ENCODE measurements at places on chromosomes 16 and 17.

DNA sequence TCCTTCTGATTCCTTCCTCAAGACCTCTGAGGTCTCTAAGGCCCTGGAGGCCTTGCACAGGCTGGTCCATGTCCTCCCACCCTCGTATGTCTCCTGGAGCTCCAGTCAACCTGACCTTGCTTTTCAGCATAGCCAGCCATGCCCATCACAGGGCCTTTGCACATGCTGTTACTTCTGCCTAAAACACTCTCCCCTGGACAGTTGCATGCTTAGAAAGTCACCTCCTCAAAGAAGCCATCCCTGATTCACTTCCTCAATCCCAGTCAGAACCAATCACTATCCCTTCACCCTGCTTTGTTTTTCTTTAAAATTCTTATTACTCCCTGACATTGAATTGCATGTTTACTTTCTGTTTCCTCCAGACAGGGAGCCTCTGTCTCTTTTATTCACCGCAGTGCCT, 322.1 kb upstream of the CCL2 start:
- no peak for DNase-seq

DNA sequence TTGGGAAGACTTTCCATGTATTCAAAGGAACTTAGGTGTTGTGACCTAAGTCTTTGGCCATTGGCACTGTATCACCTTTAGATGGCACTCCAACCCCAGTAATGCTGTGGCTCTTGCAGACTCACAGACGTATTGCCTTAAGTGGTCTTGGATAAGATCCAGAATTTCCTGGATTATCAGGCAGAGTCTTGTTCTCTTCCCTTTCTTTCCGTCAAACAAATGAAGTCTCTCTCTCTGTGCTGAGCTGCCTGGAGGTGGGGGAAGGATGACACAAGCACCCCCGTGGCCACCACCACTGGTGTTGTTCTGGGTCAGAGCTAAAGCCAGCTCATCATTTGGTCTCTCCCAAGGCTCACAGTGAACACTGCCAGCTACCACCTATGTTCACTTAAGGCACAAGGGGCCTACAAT, 789.9 kb upstream of the KIF2B start:
- peak; percentile 35 for DNase-seq

GRCh38 chr17:47830396-47831002, 842 bp downstream of the MRPL10 start:
- DNase-seq = no peak

GRCh38 chr16:10076037-10076436, 106.2 kb downstream of the GRIN2A start:
- DNase-seq = no peak

- DNase-seq = peak; percentile 11
Observed at GRCh38 chr16:24013864-24014645, 178.3 kb downstream of the PRKCB start.

GRCh38 chr16:24815021-24815420, 30.7 kb upstream of the SLC5A11 start:
- no peak for DNase-seq

DNA sequence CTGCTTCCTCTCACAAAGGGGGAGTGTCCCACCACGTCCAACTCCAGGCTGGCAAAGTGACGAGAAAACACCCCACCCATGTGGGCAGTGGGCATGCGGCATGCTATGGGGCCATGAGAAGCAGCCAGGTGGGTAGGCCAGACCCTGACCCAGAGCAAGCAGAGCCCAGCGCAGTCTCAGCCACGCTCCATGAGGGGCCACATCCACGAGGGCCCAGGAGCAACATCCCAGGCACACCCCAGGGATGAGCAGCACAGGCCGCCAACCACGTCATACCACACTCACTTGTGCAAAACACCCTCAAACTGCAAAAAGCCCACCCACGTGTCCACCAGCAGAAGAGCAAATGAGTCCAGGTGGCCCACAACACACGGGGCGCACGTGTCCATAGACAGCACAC, 117.0 kb downstream of the ZNF778 start:
- DNase-seq = no peak

DNA sequence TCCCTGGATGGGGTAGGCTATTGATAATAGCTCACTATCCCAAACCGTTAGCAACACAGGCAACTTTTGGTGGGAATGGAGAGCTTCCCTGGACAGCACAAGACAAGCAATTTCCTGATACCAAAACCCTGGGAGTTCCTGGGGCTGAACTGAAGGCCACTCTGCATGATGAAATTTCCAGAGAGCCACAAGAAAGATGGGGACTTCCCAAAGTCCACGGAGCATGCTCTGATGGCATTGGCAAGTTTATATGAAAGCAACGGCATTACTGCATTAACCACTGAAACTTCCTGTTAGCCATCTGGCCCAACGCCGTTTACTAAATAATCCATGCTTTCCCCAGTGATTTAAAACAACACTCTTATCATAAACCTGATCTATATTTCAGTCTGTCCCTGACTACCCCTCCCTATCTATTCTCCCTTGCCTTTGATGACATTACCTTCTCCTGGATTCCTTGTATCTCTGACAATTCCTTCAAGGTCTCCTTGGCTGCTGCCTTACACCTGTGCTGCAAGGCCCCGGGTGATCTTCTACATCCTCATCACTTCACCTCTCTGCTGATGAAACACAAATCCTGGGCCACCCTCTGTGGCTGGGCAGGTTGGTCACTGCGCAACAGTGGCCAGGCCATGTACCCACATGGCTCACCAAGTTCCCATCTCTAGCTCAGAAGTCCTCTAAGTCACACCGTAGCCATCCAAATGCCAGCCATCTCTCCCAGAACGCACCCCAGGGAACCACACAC, 108.5 kb upstream of the RCVRN start:
- no peak for DNase-seq

DNA sequence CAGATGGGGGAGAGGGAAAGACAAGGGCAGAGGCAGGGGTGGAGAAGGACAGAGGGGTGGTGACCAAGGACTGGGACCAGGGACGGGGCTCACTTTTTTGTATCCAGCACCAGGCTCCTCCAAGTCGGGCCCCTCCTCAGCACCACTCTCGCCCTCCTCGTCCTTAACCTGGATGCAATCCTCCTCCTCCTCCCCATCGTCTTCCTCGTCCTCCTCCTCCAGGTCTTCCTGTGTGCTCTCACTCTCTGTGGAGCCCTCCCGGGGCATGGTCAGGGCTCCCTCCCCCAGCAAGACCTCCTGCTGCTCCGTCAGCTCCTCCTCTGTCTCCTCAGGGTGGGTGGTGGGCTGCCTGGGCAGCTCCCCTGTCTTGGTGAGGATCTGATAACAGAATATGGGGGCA, 16.8 kb downstream of the G6PC3 start:
- DNase-seq = no peak

DNA sequence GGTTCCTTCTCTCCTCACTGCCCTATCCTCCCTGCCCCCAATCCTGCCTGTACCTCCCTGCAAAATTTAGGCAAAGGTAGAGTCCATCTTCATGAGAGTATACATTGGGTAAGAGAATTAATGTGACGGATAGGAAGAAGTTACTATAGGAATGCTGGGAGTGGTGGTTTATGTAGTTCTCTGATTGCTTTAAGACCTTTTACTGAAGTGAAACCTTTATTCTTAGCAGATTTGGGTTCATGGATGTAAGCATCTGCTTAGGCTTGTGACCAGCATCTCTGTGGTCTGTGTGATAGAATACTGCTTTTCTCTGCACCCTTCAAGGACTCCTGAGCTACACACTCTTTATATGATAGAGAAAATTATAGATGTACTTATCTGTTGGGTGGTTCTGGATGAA, 127.3 kb downstream of the PRKCA start:
- no peak for DNase-seq

GRCh38 chr16:55473587-55473986, 5.4 kb upstream of the MMP2 start:
- DNase-seq = no peak

- no peak for DNase-seq
Observed at GRCh38 chr16:72197545-72197944, 25.6 kb upstream of the PMFBP1 start.

DNA sequence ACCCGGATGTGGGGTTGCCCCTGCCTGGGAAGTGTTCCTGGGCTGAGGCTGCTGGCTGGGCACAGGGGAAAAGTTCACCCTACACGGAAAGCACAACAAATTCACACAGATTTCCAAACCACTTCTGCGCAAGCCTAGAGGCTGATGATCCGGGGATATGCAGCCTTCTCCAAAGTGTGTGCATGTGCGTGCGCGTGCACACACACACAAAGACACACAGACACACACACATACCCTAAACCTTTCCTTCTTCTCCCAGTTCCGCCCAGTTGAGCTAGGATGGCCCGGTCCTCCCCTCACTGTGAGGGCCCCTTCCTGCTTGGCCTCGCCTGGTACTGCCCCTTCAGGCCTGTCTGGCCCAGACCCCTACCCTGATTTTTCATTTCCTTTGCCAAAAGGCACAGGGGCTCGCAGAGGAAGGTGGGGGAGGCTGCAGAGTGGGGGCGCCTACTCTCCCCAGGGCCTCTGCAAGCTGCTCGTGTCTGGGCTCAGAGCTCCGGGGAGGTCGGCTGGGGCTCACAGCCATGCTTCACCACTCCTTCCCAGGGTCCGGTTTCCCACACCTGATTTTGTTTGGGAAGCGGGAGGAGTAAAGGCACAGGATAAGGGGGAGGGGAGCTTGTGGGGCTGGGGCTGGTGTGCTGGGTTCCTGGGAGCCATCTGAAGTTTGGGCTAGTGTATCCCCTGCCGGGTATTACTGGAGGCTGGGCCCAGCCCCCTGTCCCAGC, 144.7 kb downstream of the ENGASE start:
- no peak for DNase-seq

DNA sequence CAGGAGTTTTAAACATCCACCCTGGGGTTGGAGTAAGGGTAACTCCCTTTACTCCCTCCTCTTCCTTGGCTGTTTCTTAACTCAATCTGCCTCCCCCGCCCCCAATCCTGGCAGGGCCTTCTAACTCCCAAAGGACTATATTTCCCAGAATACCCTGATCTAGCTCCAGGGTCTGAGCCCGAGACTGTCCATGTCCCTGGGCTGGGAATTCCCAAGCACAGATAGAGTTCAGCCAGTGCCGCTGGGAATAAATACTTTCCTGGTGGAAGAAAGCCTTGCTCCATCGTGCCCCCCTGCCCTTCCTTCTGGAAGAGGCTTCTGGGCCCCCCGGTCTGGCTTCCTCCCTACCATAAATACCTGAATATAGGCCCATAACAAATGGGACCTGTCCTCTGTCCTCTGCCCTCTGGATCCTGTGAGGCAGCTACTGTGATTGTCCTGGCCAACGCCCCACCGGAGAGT, 10.2 kb downstream of the BAHCC1 start:
- DNase-seq = no peak

- DNase-seq = no peak
Observed at GRCh38 chr16:17377360-17378324, 93.1 kb downstream of the XYLT1 start.

Measured in LoVo (cell line).